ENCODE measurements at places on chromosomes 3 and 15.

GRCh38 chr15:79952329-79952728 lies 18.7 kb downstream of the BCL2A1 start:
- no peak for DNase-seq

- DNase-seq = no peak
These were observed 659.3 kb downstream of the NAALADL2 start for GRCh38 chr3:175518459-175518858.

DNA sequence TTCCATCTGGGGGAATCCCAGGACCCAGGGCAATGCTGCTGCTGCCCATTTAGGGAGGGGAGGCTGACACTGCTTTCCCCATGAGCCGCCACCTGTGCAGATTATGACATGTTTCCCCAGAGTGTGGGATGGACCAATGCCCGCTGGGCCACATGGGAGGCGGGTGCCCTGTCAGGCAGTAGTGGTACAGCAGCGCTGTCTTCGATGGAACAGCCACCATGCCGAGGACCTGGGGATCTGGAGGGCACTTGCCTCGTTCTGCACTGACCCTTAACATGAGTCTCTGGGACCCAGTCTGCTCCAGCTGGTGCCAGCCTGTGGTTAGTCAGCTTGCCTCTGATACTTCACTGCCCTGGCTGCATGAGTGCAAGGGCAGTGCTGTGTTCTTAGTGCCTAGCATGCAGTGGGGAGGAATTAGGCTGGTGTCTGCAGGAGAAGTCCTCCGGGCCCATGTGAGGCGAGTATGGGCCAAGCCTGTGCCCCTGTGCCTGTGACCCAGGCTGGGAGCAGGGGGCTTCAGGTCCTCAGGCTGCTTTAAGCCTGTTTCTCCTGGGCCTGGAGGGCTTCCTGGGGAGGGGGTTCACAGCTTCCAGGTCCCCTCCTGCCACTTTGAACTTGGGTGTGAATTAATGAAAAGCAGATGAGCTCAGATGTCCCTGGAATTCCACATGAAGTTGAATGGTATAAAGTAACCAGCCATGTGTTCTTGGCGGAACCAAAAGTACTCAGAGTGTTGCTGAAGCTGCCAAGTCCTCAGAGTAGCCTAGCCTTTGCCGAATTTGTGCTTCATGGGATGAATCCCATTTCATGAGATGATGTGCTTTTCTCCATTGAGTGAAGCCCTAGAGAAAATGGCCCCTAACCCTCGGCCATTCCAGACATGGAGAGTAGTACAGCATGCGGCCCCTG lies 22.9 kb downstream of the KLF13 start:
- DNase-seq = no peak

- DNase-seq = no peak
These were observed 118.6 kb upstream of the PRR20G start for GRCh38 chr3:127406309-127407025.

GRCh38 chr15:75360391-75360790 lies 8.0 kb downstream of the MAN2C1 start:
- DNase-seq = no peak

DNA sequence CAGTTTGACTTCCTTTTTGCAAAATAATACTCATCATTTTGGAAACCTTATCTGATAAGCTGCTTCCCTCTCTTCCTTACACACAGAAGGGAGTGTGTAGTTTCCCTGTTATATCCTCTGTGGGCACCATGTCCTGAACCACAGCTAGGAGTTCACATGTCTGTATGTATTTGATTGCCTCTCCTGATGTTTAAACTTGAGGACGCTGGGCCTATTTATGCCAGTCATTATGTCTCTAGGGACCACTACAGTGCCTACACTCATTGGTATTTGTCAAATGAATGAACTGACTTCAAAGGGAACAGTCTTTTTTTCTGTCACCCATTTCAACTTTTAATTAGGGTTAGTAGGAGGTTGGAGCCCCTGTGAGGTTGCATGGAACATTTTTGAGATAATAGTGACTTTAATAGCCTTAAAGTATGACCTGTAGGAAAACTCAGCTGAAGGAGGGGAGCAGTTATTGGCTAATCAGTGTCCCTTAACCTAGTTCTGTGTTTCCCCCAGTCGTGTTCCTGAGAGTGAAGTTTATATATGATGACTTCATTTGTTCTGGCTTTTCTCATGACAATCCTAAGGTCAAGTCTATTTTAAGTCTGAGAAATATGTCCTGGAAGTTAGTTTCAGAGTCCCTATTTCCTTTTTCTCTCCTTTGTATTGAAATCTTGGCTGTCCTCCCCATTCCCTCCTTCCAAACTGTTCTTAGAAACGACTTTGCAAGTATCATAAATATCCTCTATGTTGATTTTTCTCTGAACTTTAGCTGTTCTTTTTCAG lies 28.9 kb downstream of the PDE8A start:
- no peak for DNase-seq

DNA sequence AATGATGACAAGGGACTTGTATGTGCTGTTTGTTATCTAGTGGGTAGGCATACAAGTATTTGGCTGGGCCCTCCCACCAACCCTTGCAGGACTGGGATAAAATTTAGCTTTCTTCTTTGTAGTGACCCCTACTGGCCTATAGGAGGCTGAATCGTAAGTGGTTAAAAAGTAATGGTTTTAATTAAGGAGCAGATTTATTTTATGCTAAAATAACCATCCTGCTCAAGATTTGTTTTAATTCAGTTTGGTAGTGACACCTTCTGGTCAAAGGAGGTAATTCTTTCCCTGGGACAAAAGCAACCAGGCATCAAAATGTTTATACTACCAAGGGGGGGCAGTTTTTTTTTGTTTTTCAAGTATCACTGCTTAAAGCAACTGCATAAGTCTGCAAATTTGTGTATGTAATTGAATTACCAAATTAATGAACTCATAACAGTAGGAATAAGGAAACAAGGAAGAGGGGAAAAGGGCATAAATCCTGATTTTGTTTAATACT lies 70.7 kb downstream of the TOP2B start:
- DNase-seq = no peak

DNA sequence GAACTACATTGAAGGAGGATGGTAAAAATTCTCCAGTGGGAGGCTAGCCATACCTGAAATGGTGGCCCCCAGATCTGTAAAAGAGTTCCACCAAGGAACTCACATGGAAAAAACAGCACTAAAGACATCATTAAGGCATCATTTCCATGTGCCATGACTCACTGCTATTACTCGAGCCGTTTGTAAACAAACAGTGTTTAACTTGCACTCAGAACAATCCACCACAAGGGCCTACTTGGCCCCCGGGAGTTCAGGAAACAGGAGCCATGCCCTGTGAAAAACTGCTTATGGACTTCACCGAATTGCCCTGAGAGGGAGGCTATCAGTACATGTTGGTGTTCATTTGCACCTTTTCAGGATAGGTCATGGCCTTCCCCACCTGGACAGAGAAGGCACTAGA lies 18.2 kb downstream of the CCR4 start:
- no peak for DNase-seq

GRCh38 chr3:157300981-157301663 lies 135.5 kb upstream of the PTX3 start:
- no peak for DNase-seq

DNA sequence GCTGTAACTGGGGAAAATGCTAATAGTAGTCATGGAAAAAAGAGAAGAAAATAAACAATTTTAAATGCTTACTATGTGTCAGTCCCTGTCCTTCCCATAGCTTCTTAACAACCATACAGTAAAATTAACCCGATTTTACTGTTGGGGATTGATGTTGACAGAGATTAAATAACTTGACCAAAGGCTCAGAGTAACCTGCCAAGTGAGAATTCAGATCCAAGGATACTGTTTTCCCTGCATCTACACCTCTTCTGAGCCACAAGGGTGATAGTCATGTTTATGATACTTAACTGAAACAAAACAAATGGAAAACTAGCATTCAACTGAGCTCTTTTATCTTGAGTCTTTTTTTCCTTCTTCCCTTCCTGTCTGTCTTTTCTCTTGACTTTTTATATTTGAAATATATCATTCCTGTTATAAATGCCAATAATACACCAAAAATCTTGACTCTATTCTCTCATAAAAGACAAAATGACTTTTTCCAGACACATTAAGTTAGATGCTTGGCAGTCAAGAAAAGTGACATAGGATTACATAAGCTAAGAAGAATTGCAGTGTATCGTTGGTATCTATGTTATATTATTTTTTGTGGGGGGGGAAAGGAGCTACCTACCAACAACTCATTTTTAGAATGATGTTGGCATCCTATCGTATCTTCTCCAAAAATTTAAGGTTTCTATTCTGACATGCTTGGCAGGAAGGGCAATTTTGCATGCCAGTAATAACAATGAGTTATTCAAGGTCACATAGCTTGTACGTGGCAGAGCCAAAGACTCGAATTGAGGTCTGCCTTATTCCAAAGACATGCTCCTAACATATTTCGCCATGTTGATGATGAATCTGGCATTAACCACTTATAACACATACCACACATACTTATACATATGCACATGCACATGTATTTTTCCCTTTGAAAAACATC lies 306.6 kb upstream of the KCNH8 start:
- DNase-seq = no peak

GRCh38 chr3:44654039-44654438 lies 5.5 kb downstream of the ZNF35 start:
- DNase-seq = no peak

DNA sequence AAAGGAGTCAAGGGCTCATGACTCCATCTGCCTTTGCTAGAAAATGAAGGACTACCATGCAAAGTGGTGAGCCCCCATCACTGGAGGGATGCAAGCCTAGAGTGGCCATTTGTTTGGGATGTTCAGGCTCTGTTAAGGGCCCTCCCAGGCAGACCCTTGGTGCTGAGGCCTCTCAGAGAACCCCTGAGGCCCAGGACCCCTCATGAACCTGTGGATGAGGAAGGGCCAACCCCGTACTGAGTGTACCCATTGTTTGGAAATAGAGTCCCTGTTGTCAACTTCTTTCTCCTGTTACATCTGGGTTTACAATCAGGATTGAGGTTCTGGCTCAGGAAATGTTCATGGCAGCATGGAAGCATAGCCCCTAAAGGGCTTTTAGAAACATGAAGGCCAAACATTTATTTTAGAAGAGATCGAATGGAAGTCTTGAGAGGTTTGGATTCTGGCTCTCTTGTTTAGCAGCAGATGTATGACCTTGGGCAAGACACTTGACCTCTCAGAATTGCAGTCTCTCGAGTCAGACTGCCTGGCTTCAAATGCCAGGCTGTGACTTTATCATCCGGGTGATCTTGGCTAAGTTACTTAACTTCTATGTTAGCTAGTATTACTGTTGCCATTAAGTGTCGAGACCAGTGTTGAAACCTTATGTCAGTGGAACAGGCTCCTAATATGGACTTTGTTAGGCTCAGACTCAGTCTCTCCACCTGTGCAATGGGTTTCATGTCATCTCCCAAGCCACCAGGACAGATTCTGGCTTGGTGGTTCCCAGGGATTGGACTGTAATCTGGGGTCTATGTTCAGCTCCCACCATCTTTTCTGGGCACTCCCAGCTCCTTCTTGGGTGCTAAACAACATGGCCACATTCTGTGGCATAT lies 12.4 kb downstream of the ITGA11 start:
- DNase-seq = no peak

- DNase-seq = no peak
These were observed 574 bp downstream of the CHST2 start for GRCh38 chr3:143119974-143120715.

GRCh38 chr15:36469311-36469966 lies 110.0 kb upstream of the CDIN1 start:
- peak; percentile 10 for DNase-seq

DNA sequence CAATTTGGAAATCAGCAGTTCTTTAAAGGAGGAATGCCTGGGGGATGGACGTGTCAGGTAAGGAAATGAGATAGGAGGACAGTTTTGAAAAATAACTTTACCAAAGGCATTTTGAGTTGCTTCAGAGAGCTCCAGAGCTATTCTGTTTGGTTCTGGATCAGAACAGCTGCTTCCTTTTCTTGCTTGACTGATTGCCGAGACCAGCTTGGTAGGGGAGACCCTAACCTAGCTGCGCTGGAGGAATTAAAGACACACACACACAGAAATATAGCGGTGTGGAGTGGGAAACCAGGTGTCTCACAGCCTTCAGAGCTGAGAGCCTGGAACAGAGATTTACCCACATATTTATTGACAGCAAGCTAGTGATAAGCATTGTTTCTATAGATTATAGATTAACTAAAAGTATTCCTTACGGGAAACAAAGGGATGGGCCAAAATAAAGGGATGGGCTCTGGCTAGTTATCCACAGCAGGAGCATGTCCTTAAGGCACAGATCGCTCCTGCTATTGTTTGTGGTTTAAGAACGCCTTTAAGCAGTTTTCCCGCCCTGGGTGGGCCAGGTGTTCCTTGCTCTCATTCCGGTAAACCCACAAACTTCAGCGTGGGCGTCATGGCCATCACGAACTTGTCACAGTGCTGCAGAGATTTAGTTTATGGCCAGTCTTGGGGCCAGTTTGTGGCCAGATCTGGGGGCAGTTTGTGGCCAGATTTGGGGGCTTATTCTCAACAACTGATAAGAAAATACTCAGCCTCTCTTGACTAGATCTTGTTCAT lies 556.0 kb downstream of the ROBO1 start:
- no peak for DNase-seq

- DNase-seq = no peak
These were observed 29.4 kb downstream of the AADAC start for GRCh38 chr3:151843275-151843674.

GRCh38 chr3:188268336-188268735 lies 114.4 kb downstream of the LPP start:
- no peak for DNase-seq

DNA sequence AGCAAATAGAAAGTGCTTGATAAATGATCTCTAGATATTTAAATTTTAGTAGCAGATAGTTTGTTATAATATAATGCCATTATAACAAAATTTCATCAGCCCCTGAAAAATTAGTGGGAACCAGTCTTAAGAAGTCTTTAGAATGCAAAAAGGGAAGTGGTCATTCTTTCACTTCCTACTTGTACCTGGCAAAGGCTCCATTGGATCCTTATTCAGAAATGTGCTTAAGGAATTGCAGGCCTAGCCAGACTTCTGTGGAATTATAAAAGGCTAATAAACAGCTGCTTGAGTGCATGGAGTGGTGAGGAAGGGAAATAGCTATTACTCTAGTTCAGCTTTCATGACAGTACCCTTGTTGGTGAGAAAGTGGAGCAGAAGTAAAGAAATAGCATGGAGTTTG lies 24.2 kb downstream of the PPM1L start:
- no peak for DNase-seq

- no peak for DNase-seq
These were observed 53.9 kb downstream of the NIPA2 start for GRCh38 chr15:22892333-22892732.

- no peak for DNase-seq
These were observed 13.3 kb upstream of the KIF23 start for GRCh38 chr15:69400850-69401249.

DNA sequence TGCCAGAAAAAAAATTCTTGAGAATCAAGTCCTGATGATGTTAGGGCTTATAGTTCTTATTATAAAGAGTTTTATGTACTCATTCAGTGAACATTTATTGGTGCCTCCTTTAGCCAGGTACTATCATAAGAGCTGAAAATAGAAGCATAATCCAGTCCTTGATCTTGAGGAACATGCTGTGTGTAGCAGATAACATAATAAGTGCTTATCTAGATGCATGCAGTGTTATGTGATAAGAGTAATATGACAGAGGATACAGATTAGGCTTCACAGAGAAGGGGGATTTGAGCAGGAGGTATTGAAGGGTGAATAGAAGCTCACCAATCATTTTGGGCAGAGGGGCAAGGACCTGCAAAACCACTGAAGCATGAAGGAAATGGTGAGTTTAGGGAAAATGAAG lies 1.1 kb downstream of the CCR2 start:
- no peak for DNase-seq
